ENCODE measurements at places on chromosomes 12 and 14. TPM values are rescaled to one million over a fixed set of nuclear protein-coding genes. Genes with fewer than 3 reads are reported as not detected.

DNA sequence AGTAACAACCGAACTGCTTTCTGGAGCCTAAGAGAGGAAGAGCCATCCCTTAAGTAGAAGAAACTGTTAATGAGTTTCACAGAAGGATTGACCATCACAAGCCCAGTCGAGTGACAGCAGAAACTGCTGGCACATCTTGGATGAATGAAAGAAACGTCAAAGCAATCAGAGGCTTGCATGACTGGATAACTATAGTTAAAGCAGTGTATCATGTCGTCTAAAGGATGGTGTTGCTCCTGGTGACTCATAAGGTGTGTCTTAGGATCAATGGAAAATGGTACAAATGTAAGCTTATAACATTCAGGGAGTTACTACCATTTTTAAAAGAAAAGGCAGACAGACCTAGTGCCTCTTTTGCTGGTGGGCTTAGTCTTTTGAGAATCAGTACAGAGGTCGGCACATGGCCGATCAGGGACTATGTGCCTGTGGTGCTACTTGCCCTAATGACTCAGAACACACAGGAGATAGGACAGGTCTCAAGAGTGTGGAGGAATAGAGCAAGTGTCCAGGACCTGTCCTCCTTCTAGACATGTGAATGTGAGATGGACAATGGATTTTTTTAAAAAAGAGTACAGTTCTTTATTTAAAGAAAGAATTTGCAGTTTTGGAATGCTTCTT is 55.7 kb downstream of the TMX1 start:
- no peak for DNase-seq

GRCh38 chr14:51069055-51069454 is 25.9 kb downstream of the TRIM9 start:
- no peak for DNase-seq

DNA sequence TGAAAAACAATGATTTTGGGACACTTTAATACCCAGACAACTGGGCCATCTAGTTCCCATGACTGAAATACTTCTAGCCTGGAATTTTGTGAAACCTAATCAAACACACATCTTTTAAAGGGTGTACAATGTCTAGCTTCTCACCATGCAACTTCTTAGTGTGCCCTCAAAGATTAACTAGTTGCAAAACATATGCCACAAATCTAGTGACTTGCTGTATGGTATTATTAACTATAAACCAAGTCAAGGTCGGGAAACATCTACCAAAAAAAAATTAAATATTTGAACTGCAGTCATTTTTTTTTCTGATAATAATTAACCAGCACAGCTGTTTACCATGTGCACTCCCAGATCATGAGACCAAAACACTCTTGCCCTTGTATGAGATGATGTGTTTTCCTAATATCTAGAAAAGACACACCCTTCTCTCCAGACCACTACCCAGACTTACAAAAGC is 171.8 kb upstream of the FOXN3 start:
- DNase-seq: no peak

GRCh38 chr14:92652413-92653151 is 95.8 kb downstream of the LGMN start:
- no peak for DNase-seq

GRCh38 chr12:57614178-57614947 is 3.1 kb downstream of the ARHGEF25 start:
- DNase-seq: no peak

DNA sequence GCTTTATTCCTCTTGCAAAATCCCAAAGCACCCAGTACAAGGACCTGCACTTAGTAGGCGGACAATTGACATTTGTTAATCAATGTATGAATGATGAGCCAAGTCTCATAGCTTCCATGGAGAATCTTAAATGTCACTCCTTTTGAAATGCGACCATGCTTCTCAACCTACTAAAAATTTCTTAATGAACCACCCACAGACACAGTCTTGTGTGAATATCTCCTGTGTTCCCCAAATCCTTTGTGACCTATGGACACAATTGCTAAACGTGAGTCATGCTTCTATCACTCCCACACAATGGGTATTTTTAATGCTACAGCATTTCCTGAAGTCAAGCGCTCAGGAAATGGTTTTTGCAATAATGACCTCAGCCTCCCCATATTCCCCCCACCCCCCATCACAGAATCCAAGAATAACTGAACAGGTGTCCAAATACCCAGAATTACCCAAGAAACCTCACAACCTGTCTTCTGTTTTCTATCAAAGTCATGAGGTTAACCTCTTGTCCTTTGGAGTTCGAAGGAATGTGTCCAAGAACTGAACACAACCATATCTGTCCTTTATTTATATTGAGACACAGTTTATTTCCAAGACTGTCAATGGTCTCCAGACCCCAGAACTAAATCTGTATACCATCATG is 163.6 kb upstream of the PLEKHG7 start:
- DNase-seq: no peak

Gene CMA1
- polyA plus RNA-seq: not detected

Gene SLC4A8
- polyA plus RNA-seq: 7.3 TPM

Gene TBX3
- 66.4 TPM for polyA plus RNA-seq

Gene CCDC91
- polyA plus RNA-seq: 13.9 TPM

Gene DIO2
- 81.9 TPM for polyA plus RNA-seq

Gene WDR89
- 2.0 TPM for polyA plus RNA-seq
